Epithelial cell of proximal tubule (primary cell): ENCODE measurements at places on chromosomes 1 and 21. TPM values are rescaled to one million over a fixed set of nuclear protein-coding genes. Genes with fewer than 3 reads are reported as not detected.

- DNase-seq: no peak
Observed at GRCh38 chr1:10909697-10910680, 102.5 kb upstream of the TARDBP start.

- no peak for DNase-seq
Observed at GRCh38 chr1:23816906-23817305, 8.3 kb downstream of the HMGCL start.

DNA sequence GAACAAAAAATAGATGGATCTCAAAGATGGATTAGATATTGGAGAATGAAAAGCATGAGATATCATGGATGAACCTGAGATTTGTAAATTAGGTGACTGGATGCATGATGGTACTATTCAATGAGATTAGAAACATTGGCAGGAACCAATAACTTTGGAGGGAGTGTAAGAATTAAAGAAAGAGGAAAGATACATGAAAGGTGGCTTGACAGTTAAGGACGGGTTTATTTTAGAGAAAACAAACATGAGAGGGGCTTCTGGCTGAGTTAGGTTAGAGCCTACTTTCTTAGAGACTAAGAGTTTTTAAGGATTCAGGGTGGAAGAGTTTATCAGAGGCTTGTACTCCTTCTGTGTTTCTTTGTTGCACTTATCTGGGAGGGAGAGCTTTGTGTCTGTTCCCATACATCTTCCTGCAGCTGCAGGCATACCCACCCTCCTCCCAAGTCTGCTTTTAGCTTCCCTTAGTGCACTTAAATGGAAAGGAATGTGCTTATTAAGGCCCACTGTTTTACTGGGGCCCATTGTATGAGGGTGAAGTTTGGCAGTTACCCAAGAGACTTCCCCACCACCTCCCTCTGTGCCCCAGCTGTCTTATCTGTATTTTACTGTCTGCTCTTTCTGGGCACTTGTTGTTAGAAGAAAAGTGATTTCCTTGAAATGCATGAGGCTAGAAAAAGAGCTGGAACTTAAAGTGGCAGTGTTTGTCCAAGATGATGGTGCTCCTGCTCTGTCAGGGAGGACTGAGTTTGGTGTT is 26.1 kb upstream of the CR2 start:
- no peak for DNase-seq

- DNase-seq: no peak
Observed at GRCh38 chr1:6700853-6701436, 671 bp downstream of the DNAJC11 start.

GRCh38 chr21:32008714-32009113 is 135.9 kb downstream of the HUNK start:
- DNase-seq: no peak

DNA sequence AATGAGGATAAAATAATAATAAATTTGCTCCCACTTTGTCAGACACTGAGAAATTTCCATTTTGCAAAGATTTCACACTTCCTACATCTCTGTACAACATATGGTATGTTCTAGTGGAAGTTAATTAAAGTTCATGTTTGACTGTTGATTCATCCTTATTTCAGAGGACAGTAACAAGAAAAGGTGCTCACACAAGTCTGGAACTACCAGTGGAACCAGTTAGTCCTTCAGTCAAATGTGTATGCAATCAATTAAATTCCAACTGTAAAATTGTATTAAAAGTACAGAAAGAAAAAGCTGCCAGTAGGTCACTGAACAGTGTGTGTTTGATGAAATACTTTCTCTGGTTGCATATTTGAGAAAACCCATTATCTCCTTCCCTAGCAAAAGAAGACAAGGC is 496.0 kb upstream of the PKN2 start:
- DNase-seq: no peak

DNA sequence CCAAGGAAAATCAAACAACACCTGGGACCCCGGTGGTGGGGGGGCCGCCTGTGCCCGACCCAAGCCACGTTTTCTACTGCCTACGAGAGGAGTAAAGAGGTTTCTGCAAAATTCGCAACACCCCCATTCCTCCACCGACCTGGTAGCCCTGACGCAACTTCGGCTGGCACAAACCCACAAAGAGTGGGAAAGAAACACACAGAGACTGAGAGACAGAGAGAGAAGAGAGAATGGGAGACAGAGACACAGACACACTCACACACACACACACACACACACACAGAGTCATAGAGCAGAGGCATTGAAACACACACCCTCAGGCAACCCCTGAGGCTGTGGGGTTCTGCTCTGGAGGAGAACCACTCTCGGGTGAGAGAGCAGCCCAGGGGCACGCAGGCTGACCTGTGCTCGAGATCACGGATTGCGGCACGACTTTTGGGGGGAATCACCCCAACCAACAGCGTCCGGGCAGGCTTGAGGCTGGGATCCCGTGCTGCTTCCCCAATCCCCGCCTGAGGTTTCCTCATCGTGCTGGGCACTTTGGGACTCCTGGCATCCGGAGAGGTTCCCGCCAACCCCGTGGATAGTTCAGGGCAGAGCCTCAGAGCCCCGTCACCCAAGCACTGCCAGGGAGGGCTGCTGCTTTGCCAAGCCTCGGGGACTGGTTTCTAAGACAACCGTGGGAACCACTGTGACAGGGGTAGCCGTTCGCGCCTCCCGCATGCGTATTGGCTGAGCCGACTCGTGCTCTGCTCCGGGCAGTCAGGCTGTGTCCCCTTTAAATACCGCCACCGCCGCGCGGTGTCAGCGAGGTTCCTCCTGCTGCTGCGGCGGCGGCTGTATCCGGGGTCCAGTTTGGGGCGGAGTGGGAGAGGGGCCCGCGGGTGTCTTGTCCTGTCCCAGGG is 682.4 kb upstream of the TPTE start:
- DNase-seq: no peak

GRCh38 chr1:150613061-150613920 is 16.1 kb downstream of the ENSA start:
- no peak for DNase-seq

DNA sequence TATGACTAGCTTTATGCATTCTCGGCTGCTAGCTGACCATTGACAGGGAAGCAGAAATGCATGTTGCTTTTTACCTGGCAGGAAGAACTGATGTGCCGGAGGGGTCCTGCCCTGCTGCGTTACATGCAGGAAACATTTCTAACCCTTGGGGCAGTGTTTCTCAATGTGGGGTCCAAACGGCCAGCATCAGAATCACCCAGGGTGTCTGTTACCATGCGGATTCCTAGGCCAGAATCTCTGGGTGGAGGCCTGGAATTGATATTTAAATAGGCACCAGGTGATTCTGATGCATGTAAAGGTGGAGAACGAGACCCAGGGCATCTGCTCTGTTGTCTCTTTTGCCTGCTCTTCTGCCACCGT is 182.7 kb downstream of the PCP4 start:
- no peak for DNase-seq

- no peak for DNase-seq
Observed at GRCh38 chr21:27561116-27561515, 594.2 kb upstream of the ADAMTS5 start.

DNA sequence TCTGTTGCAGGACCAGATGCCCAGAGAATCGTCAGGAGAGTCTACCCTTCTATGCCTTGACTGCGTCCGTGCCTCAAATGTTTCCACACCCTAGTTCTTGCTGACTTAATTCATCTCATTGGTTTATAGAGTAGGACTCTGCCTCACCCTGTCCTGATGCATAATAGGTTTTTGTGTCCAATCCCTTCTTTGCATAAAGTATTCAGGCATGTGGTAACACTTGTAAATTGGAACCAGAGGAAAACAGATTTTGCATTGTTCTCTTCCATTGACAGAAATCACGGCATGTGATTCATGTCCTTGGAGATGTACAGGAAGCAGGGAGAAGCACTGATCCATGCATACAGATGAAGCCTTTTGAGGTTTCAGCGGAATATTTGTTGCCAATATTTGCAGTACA is 29.5 kb downstream of the PLPPR5 start:
- no peak for DNase-seq

GRCh38 chr1:169904834-169905233 is 11.1 kb upstream of the SCYL3 start:
- no peak for DNase-seq

- no peak for DNase-seq
Observed at GRCh38 chr1:199937661-199938060, 89.8 kb upstream of the NR5A2 start.

GRCh38 chr1:199176713-199177112 is 537.9 kb downstream of the PTPRC start:
- DNase-seq: no peak

DNA sequence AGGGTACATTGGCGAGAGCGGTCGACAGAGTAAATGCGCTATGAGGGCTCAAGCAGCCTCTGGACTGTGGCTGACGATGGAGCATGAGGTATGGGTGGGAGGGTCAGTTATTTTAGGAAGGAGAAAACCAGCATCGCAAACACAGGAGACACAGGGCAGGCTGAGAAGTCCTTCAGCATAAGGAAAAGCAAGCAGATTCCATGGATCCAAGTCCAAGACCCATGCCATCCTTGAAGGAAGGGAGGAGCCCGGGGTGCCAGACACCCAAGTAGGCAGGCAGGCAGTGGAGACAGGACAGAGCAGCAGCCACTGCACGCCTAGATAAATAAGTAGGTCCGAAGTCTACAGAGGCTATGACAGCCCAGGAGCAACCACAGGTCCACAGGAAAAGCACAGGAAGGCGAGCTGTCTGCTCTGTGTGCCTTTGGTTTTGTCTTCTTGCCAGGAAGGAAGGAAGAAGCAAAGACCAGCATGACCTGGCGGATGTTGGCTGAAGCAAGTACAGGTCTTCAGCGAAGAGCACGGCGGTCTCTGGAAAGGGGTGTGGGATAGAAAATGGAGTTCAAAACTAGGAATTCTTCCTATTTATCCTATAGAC is 76.4 kb upstream of the SLC45A1 start:
- DNase-seq: no peak

- DNase-seq: peak; percentile 2
Observed at GRCh38 chr1:3219005-3219790, 150.2 kb downstream of the PRDM16 start.

- DNase-seq: no peak
Observed at GRCh38 chr1:226100436-226101391, 38.2 kb downstream of the H3-3A start.

DNA sequence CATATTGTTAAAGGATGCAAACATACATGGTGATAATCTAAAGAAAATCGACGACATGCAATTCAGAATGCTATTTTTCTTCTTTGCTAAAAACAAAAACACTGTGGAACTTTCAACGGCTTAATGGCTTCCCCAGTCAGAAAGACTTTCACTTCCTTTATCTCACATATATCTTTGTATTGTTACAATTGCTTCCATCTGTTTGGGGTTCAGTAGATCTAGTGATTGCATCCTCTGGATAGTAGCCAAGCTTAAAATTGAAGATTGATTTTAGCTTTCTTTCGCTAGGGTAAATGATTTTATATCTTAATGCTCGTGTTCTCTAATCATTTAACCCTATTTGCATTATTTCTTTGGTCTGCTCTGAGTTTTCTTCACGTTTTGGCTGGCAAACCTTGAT is 31.8 kb upstream of the ADAMTS1 start:
- no peak for DNase-seq

DNA sequence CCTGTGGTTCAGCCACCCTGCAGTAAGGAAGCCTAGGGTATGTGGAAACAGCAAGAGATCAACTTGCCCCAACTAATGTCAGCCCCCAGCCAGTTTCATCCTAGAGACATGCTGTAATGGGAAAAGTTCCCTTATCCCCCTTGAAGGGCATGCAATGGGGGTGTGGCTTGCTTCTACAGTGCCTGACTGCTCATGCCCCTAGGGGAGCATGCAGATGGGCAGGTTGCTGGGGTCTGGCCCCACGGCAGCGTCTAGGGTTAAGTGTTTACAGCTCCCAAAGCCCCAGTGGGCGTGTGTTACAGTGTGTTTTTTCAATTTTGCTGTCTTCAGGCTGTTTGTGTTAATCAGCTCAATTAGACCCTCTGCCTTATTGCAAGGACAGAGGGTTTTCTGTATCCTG is 1105.9 kb downstream of the AMY1C start:
- DNase-seq: no peak

The TNFRSF4 gene
- 0.36 and 0.40 TPM in 2 replicates for total RNA-seq

The NBPF10 gene
- 0.51 and 0.52 TPM in 2 replicates for total RNA-seq

The ILDR2 gene
- total RNA-seq: 0.86 and 2.3 TPM in 2 replicates

The LAMC2 gene
- total RNA-seq: 255 and 382 TPM in 2 replicates

The S100A16 gene
- total RNA-seq: 832 and 1,016 TPM in 2 replicates

The PRR9 gene
- total RNA-seq: 0.72 TPM in 1 of 2 replicates, not detected in the other

The RAB3B gene
- total RNA-seq: 15.8 and 35.5 TPM in 2 replicates

The CA14 gene
- total RNA-seq: not detected in 2 replicates

The SELENON gene
- total RNA-seq: 31.2 and 35.1 TPM in 2 replicates

The KLF17 gene
- total RNA-seq: not detected in 2 replicates

The DEDD gene
- total RNA-seq: 22.8 and 24.7 TPM in 2 replicates

The GCSAML gene
- not detected in 2 replicates for total RNA-seq
